ENCODE measurements at places on chromosomes 5 and 9. TPM values are rescaled to one million over a fixed set of nuclear protein-coding genes. Genes with fewer than 3 reads are reported as not detected.
A peak's percentile ranks its signal among the peaks of the same experiment; 100 is the strongest.

LECT2 gene
- not detected for total RNA-seq

CD180 gene
- total RNA-seq, result not detected

FBP2 gene
- not detected for total RNA-seq

NEURL1B gene
- 2.0 TPM for total RNA-seq

FBP1 gene
- total RNA-seq, result not detected

BTNL9 gene
- not detected for total RNA-seq

SH3TC2 gene
- total RNA-seq, result 9.1 TPM

GRCh38 chr5:152086668-152087067 is 162.0 kb upstream of the GLRA1 start:
- H3K36me3 ChIP-seq, result no peaks in the 10 kb centered on the region
- no peaks in the 10 kb centered on the region for H3K27me3 ChIP-seq
- no peak overlapping the region for H3K4me3 ChIP-seq
- DNase-seq, result no peak
- no peaks in the 10 kb centered on the region for H3K4me1 ChIP-seq

DNA sequence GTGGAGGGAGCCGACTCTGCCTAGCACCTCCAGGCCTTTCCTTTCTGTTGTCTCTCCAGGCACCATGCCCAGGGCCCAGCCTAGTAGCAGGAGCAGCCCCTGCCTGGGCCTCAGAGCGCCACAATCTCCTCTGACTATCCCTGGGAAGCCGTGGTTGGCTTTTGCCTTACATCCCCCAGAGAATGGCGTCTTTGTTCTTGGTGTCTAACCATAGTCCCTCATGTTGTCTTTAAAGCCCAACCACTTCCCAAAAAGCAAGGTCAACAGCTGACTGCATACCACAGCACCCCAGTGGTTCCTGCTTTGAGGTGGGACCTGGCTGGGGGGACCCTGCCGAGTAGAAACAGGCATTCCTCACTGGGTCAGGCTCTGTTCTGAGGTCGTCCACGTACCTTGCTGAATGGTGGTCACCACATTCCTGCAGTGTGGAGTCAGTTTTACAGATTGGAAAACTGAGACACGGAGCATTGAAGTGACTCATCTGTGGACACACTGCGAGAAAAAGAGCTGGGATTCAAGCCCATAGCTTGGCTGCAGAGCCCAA is 13.7 kb upstream of the CERCAM start:
- H3K4me1 ChIP-seq, result peaks cover 8% of the 10 kb centered on the region
- H3K27me3 ChIP-seq, result peaks cover 2% of the 10 kb centered on the region
- peak overlapping the region; percentile 19 for H3K27ac ChIP-seq
- no peaks in the 10 kb centered on the region for H3K36me3 ChIP-seq

GRCh38 chr5:1013238-1013947 is 4.8 kb downstream of the NKD2 start:
- H3K27ac ChIP-seq, result no peak overlapping the region
- no peak overlapping the region for H3K4me3 ChIP-seq
- DNase-seq, result no peak

- H3K4me1 ChIP-seq, result peaks cover 21% of the 10 kb centered on the region
- H3K36me3 ChIP-seq, result peaks cover 31% of the 10 kb centered on the region
- peak; percentile 47 for DNase-seq
- no peak overlapping the region for H3K4me3 ChIP-seq
- H3K27ac ChIP-seq, result peak overlapping the region; percentile 40
Measured at GRCh38 chr9:5002811-5003210, 17.7 kb downstream of the JAK2 start.

DNA sequence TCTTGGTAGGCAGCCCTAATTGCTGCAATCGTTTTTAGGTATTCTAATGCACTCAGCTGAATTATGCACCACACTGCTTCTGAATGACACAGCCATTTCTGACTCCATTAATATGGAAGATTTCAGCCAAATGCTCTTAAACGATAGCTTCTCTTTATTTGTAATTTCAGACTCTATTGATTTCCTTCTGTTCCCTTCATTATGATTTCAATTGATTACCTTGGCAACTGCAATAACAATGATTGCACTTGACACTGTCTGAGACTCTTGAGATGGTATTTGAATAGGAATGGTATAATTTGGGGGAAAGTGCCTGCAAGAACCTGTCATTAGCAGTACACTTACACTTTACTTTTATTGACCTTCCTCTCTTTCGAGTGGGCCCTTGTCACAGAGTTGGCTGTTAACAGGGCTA is 296.1 kb upstream of the DMAC1 start:
- H3K36me3 ChIP-seq, result no peaks in the 10 kb centered on the region
- H3K4me1 ChIP-seq, result no peaks in the 10 kb centered on the region
- H3K27me3 ChIP-seq, result no peaks in the 10 kb centered on the region

- no peaks in the 10 kb centered on the region for H3K36me3 ChIP-seq
- H3K27me3 ChIP-seq, result peaks cover 13% of the 10 kb centered on the region
- peaks cover 15% of the 10 kb centered on the region for H3K4me1 ChIP-seq
- DNase-seq, result no peak
- no peak overlapping the region for H3K4me3 ChIP-seq
- H3K27ac ChIP-seq, result no peak overlapping the region
Measured at GRCh38 chr9:126708178-126708577, 94.5 kb downstream of the LMX1B start.

- H3K4me1 ChIP-seq, result peaks cover 12% of the 10 kb centered on the region
- DNase-seq, result no peak
- H3K36me3 ChIP-seq, result no peaks in the 10 kb centered on the region
- no peak overlapping the region for H3K4me3 ChIP-seq
- H3K27ac ChIP-seq, result no peak overlapping the region
Measured at GRCh38 chr5:56565283-56565615, 250.1 kb upstream of the MAP3K1 start.

DNA sequence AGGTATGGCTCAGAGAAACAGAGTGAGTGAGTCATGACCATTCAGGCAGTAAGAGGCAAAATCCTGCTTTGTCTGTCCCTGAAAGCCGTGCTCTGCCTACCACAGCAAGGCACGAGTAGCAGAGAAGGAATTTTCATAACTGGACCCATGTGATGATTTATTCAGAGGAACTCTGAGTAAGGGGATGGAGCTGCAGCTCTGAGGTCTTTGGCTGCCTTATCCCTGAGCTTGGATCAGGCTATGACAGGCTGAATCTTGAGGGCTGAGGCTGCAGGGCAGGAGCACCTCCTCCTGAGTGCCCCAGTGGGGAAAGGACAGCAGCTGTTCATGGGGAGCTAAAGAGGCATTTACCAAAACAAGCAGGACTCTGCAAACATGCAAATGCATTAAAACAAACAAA is 183.4 kb downstream of the PAPPA start:
- peak overlapping the region; percentile 30 for H3K27ac ChIP-seq
- H3K27me3 ChIP-seq, result peaks cover 1% of the 10 kb centered on the region
- H3K36me3 ChIP-seq, result peaks cover 29% of the 10 kb centered on the region
- peak overlapping the region; percentile 20 for H3K4me3 ChIP-seq
- peak; percentile 54 for DNase-seq

DNA sequence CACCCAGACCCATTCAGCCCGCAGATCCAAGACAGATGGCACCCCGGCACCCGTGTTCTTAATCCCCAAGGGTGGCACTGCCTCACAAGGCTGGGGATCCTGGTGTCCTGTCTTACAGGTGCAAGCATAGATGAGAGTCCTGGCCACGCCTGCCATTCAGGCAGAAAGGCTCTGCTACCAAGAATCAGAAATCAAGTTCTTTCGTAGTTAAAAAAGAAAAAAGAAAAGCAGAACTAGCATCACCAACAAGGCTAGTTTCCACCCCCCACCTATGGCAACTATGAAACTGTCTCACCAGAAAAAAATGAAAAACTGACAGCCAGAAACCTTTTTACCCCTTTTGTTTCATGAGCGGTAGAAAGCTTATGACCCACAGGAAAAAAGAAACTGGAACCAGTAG is 170.4 kb downstream of the SYK start:
- no peak overlapping the region for H3K27ac ChIP-seq
- peaks cover 23% of the 10 kb centered on the region for H3K4me1 ChIP-seq
- no peaks in the 10 kb centered on the region for H3K36me3 ChIP-seq
- H3K4me3 ChIP-seq, result no peak overlapping the region
- no peak for DNase-seq

DNA sequence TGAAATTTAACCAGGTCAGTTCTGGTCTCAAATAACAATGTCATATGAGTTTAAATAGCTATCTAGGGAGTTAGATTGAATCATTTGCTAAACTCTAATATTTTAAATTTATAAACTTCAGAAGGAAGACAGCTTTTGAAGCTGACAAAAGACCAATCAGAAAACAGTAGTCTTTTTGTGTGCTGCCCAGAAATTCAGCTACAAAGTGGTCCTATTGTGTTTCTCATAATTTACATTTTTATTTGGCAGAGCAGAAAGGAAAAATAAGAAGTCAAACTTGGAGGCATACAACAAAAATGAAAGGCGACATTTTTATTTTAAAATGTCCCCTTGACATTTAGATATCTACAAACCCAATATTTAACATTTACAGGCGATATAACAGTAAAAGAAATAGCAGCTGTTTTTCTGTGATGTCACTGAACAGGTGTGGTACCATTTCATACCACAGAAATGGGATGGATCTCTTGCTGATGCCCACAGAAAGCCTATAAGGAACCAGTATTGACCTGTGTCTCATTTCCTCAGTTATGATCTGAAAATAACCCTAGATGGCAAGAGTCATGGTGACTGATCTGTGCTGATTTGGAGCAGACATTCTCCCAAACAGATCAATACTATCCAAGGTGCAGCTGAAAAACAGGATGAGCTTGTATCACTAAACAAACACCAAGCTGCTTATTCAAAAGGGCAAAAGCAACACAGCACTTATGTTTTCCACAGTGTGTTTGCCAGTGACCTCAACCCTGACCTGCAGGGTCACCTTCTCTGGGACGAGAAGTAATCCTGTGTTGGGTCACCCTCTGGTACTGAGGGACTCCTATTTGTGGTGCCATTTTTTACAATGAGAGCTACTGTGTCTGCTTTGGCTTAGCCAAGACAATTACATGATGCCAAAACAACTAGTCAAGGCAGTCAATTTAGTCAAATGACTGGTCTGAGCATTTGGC is 3.6 kb upstream of the FST start:
- H3K4me1 ChIP-seq, result peaks cover 21% of the 10 kb centered on the region
- no peaks in the 10 kb centered on the region for H3K36me3 ChIP-seq
- H3K4me3 ChIP-seq, result no peak overlapping the region
- H3K27me3 ChIP-seq, result peaks cover 7% of the 10 kb centered on the region
- DNase-seq, result no peak

DNA sequence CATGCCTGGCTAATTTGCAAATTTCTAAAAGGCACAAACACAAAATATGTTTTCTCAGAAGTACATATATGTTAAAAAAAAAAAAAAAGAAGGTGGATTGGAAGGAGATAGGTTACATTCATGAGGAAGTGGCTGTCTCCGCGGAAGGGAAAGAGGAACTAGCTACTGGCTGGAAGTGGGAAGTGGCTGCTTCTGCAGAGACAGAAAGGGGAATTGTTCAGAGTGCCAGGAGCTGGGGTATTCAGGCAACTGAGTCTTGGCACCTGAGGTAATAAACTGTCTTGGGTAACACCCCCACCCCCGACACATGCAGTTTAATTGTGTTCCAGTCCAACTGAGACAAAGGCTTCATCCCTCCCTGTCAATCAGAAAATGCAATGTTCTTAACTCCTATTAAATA is 45.6 kb downstream of the S1PR3 start:
- H3K27me3 ChIP-seq, result peaks cover 6% of the 10 kb centered on the region
- no peak for DNase-seq
- no peak overlapping the region for H3K4me3 ChIP-seq
- H3K36me3 ChIP-seq, result no peaks in the 10 kb centered on the region
- no peak overlapping the region for H3K27ac ChIP-seq

GRCh38 chr5:172710676-172711075 is 60.3 kb downstream of the DUSP1 start:
- no peaks in the 10 kb centered on the region for H3K27me3 ChIP-seq
- H3K4me3 ChIP-seq, result no peak overlapping the region
- H3K36me3 ChIP-seq, result no peaks in the 10 kb centered on the region

DNA sequence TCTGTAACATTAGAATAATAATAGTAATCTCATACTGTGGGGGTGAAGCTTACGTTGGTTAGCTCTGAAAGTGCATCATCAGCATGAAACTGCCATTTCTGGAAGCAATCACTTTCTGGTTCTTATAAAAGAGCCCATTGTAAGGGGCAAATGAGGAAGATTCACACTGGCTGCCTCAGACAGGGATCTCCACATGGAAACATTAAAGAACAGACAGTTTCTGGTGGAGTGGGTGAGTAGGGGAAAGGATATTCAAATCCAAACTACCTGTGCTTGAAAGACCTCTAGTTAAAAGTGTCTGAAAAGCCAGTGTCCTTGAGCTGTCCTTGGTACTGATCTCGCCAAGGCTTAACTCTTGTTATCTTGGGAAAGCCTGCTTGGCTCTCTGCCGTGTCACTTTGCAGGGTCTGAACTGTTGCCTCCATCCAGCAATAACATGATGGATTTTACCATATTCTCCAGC is 19.1 kb upstream of the SLC31A2 start:
- H3K27me3 ChIP-seq, result peaks cover 17% of the 10 kb centered on the region
- H3K27ac ChIP-seq, result no peak overlapping the region
- H3K4me3 ChIP-seq, result no peak overlapping the region
- no peaks in the 10 kb centered on the region for H3K4me1 ChIP-seq
- no peaks in the 10 kb centered on the region for H3K36me3 ChIP-seq
- peak; percentile 15 for DNase-seq

- H3K4me1 ChIP-seq, result peaks cover 17% of the 10 kb centered on the region
- DNase-seq, result no peak
- no peak overlapping the region for H3K4me3 ChIP-seq
- peaks cover 14% of the 10 kb centered on the region for H3K36me3 ChIP-seq
Measured at GRCh38 chr5:98624145-98624880, 149.2 kb upstream of the RGMB start.

DNA sequence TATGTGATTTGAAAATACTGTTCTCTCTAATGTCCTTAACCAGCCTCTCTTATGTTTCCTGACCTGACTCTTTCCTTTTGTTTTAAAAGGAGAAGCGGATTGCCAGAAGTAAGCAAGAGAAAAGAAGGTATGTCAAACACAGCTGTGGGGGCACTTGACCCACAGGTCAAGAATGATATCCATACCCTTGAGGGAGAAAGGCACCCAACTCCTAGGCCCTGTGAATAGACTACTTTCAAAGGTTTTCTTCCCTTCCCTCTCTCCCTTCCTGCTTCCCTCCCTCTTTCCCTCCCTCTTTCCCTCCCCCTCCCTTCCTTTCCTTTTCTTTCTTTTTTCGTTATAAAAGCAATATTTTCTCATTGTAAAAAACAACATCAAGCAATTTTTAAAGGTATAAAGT is 306.8 kb downstream of the TRPM3 start:
- H3K27me3 ChIP-seq, result peaks cover 2% of the 10 kb centered on the region
- no peaks in the 10 kb centered on the region for H3K4me1 ChIP-seq
- H3K27ac ChIP-seq, result no peak overlapping the region

Data from HFFc6 (cell line).